ENCODE measurements at places on chromosomes 12 and 14.

DNA sequence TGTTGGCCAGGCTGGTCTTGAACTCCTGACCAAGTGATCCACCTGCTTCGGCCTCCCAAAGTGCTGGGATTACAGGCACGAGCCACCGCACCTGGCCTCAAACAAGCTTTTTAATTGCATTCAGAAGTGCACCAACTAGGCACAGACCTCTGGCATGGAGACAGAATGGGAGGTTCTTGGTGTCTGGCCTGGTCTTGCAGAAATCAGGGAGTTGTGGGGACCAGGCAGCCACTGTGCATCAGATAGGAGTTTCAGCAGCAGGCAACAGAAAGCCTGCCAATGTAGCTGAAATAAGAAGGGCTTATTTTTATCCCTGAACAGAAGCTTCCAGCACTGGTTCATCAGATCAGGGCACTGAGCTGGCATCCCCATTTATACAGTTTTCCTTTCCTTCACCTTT is 22.2 kb upstream of the TCL1B start:
- DNase-seq = no peak

- DNase-seq = no peak
Measured at GRCh38 chr12:92908108-92908507, 21.0 kb downstream of the EEA1 start.

DNA sequence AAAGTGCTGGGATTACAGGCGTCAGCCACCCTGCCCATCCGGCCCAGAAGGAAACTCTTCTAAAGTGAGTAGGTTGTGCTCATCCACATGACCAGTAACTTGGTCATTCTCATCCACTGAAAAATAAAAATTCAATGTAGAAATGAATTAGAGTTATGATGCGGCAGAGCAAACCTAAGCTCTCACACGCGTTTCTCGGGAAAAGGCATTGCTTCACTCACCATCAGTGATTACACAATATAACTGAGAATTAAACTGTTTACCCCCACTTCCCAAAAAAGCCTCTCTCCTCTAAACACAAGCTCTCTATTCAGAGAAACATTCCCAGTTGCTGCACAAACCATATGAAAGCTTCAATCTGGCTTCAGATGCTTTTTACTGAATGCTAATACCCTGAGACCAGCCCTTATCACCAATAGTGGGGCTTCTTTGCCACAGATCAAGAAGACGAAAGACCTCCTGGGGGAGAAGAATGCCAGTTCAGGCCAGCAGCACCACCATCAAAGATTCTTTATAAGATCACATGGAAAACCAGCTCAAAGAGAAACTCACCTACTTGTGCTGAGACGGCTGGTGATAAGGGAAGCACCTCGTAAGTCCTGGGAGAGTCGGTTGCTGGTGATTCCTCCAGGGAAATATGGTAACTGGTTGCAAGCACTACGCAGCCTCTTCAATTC is 121.5 kb upstream of the SFSWAP start:
- no peak for DNase-seq

GRCh38 chr12:26520109-26520508 is 312.9 kb downstream of the ITPR2 start:
- DNase-seq = no peak

DNA sequence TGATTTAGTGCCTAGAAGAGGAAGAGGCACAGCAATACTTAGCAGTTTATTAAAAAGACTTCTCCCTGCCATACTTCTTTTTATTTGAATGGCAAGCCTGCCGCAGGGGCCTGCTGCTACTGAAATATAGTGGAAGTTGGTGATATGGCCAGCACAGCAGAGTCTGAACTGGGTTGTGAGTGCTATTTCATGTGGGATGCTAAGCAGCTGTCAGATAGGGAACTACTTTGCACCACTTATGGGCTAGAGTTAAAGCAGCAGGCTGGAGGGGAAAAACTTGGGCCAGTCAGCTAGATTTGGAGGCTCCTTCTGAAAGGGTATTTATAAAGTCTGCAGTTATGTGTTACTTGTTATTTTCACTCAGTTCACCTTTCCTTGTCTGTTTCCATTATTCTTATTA is 299.0 kb upstream of the E2F7 start:
- DNase-seq = no peak

GRCh38 chr12:52232203-52232673 is 805 bp upstream of the KRT7 start:
- DNase-seq = no peak

DNA sequence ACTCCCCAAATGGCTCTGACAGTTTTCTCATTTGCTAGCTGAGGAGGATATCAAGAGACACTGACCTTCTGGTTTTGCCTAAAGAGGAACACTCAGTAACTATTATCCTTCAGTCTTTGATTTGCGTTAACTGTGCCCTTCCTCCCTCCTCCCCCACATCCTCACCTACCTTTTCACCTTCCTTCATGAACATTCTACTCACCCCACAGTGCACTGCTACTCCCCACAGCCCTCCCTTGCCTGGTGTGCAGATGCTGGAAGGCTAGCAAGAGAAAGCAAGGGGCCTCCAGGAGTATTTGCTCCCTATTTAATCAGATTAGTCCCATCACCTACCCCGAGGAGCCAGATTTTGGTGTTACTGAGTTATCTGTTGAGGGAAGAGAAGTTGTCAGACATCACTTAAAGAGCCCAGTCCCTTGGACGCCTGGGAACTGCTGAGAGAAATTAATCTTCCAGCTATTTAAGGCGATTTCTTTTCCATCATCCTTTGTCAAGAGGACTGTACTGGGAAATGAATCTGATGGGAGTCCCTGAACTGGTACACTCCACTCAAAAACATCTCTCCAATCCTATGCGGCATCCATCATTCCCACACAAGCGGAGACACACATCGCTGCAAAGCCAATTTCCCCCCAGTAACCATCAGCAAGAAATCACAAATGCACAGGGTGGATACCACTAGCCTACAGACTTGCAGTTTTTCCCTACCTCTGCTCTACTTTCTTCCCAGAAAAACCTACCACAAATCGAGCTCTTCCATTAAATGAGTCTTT is 11.5 kb downstream of the PSMB5 start:
- DNase-seq = no peak

- DNase-seq = no peak
Measured at GRCh38 chr14:99004112-99004511, 267.9 kb downstream of the BCL11B start.

DNA sequence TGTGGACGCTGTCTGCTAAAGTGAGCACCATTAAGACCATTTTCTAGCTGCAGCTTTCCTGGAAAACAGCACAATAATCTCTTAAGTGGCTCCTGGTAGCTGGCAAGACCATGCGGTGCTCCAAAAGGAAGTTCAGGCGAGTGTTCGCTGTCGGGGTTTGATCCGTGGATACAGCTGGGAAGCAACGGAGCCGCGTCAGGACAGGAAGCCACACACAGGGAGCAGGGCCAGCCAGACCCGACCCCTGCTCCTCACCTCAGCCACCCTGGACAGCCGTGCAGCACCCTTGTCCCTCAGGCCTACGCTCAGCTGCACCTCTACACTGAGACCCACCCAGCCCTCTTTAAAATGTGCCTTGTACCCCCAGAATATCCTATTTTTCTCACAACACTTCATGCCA is 19.4 kb downstream of the ZFYVE21 start:
- no peak for DNase-seq

DNA sequence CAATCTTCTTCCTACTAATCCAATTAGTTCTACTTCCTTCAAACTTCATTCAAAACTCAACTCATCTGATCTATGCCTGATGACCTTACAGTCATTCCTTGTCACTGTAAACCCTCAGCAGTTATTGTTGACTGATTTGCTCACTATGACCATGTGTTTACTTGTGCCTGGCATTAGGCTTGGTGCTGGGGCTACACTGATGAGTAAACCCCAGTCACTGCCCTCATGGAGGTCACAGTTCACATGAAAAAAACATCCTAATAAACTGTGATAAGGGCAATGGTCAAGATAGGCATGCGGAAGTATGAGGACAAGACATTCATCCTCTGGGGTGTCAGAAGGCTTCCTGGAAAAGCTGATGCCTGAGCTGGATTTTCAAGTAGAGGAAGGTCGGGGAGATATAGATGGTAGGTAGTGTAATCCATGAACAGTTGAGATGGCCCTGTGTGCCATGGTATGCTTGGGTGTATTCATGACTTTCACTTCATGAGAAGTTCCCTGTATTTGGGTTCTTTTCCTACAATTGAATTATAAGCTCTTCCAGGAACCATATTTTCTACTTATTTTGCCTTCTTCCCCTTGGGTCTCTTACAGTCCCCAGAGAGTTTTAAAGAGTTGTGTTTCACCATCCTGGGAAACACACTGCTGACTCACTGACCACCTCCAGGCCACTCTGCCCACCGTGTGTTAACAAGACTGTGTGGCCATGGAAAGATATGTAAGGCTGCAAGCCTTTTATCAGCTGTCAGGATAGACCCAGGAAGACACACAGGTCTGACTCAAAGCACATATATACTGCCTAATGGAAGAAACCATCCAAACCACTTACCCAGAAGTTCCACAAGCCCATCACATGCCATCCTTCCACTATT is 38.7 kb upstream of the DUSP6 start:
- no peak for DNase-seq

GRCh38 chr12:24109381-24110039 is 160.0 kb upstream of the SOX5 start:
- no peak for DNase-seq

GRCh38 chr12:58502841-58503240 is 417.5 kb downstream of the LRIG3 start:
- DNase-seq = no peak

DNA sequence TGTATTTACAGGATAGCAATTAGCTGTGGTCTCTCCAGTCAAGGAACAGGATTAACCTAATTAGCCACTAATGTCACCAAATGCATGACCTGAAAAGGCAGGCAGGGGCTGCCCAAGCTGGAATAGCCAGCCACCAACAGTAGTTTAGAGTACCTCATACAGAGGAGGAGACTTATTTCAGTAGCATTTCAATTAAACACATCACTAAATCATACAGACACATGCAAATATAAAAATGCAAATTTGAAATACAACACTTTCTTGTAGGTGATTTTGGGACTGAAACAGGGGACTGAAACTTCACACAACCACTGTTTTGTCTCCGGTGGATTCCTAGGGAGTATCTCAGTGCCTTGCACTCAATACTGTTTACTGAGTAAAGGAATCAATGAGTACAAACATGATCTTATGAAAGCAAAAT is 636 bp upstream of the IFNG-AS1 start:
- no peak for DNase-seq

DNA sequence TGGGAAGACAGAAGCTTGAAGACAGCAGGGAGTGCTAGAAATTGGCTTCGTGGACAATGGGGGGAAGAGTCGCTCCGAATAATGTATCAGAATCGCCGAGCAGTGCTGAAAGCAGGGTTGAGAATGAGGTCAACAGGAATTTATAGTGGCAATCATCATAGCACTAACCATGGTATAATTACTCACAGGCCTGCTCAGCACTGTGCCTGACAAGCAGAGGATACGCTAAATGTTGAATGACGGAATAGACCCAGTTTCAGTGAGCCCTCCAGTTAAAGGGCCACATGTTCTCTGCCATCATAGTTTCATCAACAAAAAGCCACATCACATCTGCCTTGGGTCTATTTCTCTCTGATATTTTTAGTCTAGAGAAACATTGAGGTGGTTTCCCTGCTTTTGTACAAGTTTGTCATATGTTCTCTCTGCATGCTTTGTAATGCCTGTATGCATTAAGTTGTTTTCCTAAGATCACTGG is 130.3 kb upstream of the EGLN3 start:
- DNase-seq = no peak

- no peak for DNase-seq
Measured at GRCh38 chr14:106837870-106838269, 1311.5 kb downstream of the TMEM121 start.

- no peak for DNase-seq
Measured at GRCh38 chr14:69873877-69874780, 5.1 kb upstream of the SMOC1 start.

DNA sequence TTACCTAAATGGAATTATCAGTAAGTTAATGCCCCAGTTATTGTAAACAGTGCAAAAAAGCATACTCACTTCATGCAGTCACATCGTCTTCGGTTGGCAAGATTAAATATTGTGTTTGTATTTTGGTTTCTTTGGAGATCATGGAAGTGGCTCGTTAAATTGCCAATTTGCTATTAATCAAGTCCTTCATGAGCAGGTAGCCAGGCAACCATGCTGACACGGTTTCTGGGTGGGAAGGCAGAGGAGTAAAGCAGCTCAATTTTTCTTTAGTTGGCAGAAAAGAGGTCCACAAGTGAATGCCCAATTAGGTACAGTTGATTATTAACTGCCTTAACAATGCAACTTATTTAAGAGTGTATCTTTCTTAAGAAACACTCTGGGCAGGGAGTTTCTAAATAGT is 43.9 kb downstream of the PPP4R3A start:
- no peak for DNase-seq

GRCh38 chr14:95444132-95445129 is 72.0 kb downstream of the SYNE3 start:
- no peak for DNase-seq

GRCh38 chr12:104049278-104049902 is 597 bp downstream of the GLT8D2 start:
- no peak for DNase-seq

DNA sequence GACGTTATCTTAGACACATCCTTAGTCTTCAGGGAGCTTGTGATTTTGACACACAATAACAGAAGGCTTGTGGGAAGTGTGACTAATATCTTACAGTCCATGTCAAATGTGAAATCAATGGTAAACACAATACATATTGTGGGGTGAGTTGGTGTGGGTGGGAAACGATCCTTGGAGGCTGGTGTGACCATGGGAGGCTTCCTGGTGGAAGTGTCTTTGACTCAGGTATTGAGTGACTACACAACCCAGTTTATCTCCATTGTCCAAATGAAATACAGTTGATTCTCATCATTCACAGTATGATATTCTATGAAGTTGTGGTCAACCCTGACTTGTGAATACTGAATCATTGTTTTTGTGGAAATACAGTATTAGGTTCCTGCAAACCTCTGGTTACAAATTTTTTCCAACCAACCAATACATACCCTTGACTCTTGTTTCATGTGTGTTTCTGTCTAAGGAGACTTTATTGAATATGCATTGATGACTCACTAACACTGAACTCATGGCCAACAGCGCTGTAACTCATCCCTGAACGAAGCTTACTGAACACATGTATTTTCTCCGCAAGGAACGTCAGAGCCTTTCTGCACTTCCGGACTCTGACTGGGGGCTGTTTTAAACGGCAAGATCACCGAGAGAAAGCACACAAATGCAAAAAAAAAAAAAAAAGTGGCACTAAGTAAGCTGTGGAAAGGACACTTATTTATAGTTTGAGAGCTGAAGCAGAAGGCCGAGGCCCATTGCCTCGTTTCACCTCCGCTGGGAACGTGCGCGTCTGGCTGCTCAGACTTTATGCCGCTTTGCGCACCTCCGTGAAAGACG is 59.0 kb downstream of the CLMN start:
- DNase-seq = no peak

Measured in stimulated activated CD4-positive, alpha-beta T cell treated with anti-CD3 and anti-CD28 coated beads, Interleukin-1b, Interleukin-23, amount 100 ng/mL, for 4 hours (primary cell).